Right ventricle myocardium superior (tissue), 1 donor: ENCODE measurements at places on chromosomes 6 and 20.

DNA sequence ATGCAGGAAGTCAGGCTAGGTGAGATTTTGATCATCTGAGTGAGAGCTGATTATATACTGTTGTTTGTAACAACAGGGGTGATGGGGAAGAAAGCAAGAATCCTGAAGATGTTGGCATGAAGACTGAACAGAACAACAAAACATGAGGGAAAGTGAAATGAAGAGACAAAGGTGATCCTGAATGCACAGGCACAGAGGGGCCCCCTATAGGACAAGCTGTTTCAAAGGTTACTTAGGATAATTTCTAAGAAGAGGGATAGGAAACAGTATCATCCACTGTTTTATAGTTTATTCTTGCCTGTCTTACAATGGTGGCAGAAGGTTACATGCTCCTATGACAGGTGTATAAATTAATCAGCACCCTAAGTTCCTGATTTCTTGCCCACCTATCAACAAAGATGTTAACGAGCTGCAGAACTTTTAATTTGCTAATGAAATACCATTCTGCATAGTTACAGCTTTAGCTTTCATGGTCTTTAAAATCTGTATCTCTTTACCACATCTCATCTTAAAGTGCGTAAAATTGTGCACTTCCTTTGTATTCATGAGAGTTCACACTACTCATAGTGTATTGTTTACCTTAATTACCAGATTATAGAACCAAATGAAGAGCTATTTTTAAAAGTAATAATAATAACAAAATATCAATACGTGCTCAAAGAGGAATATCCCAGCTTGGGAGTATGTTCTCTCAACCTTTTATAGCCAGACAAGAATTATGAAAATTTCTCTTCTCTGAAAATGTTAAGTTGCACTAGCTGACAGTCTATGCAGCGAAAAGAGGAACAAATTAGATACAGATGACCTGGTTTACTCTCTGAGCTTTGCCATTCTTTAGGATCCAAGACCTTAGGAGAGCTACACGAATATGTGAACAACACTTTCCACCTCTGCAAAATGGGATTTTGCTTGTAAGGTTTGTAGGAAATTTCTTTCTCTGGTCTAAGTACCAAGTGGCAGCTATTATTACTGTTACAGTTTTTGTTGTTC lies 192.5 kb downstream of the EDN1 start:
- no peak for DNase-seq

GRCh38 chr6:155599561-155599960 lies 143.9 kb upstream of the NOX3 start:
- DNase-seq, result no peak

DNA sequence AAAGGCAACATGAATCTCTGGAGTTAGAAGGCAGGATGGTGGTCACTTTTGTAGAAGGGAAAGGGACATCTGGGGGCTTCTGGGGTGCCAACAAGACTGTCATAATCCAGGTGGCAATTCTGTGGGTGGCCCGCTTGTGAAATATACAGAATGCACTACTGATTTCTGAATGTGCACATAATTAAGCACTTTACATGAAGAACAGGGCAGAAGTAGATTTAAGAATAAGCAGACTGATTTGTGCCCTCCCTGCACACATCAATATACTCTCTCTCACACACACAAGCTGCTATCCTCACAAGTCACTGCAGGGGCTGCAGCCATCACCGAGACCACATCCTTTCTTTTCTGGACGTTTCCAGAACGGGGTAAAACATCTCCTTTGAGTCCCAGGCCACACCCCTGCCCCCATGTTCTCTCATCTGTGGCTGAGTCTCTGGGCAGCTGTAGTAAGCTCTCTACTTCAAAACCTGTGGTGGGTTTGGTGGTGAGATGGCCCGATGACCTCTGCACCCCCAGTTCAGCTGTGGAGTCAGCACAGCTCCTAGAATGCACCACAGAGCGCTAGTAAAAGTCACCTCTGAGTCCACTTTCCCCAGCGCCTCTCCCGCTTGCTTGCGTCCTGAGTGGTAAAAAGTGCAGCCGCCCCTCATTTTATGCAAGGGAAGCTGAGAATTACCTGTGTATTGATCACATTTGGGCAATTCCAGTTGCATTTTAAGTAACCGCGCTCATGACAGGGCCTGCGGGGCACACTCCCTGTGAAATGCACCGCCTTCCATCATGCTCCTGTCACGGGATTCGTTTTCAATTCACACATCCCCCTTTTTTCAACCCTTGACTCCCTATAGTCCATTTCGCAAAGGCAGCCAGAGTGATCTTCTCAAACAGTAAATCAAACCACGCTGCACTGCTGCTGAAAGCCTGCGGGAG lies 115.5 kb downstream of the NFATC2 start:
- no peak for DNase-seq

DNA sequence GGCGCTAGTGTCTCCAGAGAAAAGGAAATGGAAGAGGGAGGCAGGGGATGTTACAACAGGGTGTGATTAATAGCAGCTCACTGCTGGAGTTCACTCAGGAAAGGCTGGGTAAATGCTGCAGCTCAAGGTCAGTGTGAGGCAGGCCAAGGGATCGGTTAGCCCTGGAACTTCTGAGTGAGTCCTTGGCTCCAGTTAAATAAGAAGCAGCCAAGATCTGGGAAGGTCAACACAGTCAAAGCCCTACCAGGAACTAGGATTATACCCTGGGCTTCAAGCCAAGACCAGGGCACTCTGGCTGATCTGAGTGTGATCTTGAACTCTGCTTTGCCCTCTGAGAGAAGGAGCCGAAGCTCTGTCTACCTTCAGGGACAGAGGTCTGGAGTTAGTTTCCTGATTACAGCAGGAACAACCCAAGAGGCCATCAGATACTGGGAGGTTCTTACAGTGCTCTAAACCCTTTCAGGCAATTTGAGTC lies 44.3 kb downstream of the TPD52L1 start:
- DNase-seq, result peak; percentile 67

DNA sequence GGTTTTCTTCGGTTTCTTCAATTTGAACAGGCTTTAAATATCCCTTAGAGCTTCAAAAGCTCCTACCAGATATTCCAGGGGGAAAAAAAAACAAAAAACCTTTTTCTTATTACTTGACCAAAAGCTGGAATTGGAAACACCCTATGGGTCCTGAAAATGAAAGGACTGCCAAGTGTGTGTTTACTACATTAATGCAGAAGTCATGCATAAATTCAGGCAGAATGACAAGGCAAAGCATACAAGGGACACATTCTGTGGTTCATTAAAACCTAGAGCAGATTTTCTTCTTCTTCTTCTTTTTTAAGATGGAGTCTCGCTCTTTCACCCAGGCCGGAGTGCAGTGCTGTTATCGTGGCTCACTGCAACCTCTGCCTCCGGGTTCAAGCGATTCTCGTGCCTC lies 119.1 kb downstream of the GMDS start:
- no peak for DNase-seq

GRCh38 chr6:79967178-79967577 lies 19.8 kb upstream of the ELOVL4 start:
- DNase-seq, result no peak

- no peak for DNase-seq
Observed at GRCh38 chr6:108080010-108080780, 5.7 kb upstream of the OSTM1 start.

GRCh38 chr20:17799575-17800227 lies 99.9 kb downstream of the BANF2 start:
- DNase-seq, result no peak

DNA sequence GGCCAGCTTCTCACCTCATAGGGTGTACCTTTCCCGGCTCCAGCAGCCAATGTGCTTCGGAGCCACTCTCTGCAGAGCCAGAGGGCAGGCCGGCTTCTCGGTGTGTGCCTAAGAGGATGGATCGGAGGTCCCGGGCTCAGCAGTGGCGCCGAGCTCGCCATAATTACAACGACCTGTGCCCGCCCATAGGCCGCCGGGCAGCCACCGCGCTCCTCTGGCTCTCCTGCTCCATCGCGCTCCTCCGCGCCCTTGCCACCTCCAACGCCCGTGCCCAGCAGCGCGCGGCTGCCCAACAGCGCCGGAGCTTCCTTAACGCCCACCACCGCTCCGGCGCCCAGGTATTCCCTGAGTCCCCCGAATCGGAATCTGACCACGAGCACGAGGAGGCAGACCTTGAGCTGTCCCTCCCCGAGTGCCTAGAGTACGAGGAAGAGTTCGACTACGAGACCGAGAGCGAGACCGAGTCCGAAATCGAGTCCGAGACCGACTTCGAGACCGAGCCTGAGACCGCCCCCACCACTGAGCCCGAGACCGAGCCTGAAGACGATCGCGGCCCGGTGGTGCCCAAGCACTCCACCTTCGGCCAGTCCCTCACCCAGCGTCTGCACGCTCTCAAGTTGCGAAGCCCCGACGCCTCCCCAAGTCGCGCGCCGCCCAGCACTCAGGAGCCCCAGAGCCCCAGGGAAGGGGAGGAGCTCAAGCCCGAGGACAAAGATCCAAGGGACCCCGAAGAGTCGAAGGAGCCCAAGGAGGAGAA lies 10.5 kb downstream of the GNAS-AS1 start:
- no peak for DNase-seq

GRCh38 chr6:47161176-47161687 lies 119.1 kb upstream of the ADGRF1 start:
- DNase-seq, result no peak

- DNase-seq, result peak; percentile 41
Observed at GRCh38 chr6:168097221-168097620, 18.2 kb upstream of the FRMD1 start.

GRCh38 chr20:32470025-32470861 lies 112.1 kb downstream of the ASXL1 start:
- peak; percentile 77 for DNase-seq

DNA sequence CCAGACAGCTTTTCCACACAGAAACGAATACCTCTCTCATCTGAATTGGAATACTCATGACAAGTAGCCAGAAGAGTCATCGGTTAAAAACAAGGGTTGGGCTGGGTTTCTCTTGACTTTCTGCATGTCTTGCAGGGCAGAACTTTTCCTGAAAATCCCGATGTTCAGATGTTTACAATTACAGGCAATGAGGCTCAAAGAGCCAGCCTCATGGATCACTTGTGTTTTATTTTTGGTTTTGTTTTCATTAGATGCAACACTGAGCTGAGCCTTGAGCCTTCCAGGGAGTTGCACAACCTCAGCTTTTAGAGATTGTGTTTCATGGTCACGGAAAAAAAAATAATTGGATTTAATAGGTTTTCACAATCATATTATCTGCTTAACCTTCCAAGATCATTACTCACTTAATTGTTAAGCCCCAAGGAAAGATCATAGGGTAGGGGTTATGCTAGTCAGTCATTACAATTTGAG lies 288.1 kb upstream of the PRDM1 start:
- DNase-seq, result peak; percentile 39

DNA sequence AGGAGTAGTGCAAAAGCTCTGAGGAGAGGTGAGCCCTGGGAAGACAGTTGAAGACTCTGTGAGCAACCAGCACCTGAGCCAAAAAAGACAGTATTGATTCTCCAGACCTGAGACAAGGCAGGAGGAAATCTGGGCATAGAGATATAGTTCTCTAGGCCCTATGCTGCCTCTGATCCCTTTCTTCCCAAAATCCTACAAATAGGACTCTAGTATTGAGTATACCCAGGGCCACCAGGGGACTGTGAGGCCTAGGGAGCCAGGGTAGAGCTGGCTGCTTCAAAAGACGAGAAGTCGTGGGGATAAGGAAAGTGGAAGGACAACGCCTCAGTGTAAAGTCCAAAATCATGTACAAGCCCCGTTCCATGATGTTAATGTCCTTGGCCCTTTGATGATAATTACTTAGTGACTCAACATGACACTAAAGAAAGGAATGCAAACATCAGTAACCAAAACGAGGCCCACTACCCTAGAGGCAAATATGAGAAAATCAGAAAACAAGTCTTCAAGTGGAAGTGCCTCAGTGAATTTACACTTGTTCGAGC lies 197.3 kb upstream of the PROKR2 start:
- no peak for DNase-seq

DNA sequence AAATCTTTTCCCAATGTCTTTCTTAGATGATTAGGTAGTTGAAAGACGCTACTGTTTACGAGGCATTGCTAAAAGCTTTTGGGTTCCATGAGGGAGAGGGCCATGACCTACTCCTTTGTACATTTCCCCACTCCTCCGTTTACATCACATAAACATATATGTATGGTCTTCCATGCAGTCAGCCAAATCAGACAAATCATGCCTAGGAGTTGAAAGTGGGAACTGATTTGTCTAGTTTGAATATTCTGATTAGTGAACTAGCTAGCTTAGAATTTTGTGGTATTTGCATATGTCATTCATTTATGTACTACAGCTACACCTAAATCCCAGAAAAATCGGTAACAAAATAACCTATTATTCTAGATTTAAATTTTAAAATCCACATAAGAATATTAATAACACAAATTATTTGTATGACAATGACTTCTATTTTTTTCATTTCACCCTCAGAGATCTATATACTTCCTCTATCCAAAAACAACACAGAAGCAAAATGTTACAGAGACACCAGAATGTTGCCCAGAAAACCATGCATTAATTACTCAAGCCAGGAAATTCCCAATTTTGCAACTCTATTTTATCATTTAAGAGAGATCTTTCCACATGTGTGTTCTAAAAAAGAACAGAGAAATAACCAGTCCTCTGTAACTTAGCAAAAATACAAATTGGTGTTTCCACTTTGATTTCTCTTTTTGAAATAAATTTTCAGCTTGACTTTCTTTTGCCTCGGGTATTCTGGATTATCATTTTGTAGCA lies 231.9 kb downstream of the LAMA2 start:
- DNase-seq, result no peak

DNA sequence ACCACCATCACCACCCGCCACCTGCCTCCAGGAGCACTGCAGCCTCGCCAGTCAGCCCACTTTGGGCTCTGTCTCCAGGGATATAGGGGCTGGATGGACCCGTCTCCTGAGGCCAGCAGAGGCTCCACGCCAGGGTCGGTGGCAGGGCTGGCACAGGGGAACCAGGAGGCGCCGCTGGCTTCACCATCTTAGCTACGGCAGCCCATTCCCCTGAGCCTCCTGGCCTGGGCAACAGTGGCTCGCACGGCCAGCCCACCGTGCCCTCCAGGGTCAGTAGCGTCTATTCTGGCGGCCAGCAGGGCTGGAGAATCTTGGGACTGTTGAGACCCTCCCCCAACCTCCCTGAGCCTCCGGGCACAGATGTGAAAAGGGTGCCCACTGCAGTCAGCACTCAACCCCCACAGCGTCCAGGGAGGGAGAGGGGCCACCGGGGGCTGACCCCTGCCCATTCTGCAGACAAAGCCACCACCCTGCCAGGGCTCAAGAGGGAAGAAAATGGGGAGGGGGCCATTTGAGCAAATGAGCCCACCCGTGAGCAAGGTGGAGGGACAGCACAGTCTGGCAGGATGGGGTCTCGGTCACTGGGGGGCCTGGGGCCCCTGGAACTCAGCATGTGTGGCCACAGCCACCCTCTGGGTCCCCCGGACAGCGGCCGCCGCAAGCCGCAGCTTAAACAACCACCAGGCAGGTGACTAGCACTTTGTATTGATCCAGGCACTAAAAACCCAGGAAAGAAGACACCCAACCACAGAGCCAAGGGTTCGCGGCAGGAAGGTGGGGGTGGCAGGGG lies 28.7 kb downstream of the KCNQ2 start:
- no peak for DNase-seq

- DNase-seq, result peak; percentile 79
Observed at GRCh38 chr20:63915471-63915870, 20.5 kb downstream of the DNAJC5 start.

GRCh38 chr20:58875541-58876134 lies 23.1 kb downstream of the GNAS start:
- no peak for DNase-seq
